GM13976 (cell line): ENCODE measurements at places on chromosomes 16 and 17.

GRCh38 chr16:87880117-87880696 lies 10.9 kb upstream of the SLC7A5 start:
- DNase-seq, result no peak

DNA sequence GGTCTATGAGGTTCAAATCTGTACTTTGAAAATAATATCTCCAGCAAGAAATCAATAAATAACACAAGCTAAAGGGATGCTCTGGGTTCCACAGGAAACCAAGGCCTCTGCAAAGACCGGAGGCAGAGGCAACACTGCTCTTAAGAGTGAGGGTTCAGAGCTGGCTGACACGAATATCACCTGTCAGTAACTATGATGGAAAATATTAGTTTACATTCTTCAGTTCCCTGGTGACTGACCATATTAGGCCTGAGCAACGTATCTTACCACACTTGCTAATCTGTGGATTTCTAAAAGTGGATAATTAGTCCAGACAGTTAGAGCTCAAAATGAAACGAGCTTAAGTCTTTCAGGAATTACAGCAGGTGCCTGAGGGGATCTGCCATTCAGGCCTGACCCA lies 459.3 kb downstream of the HS3ST3B1 start:
- DNase-seq, result peak; percentile 58

GRCh38 chr16:27550582-27550920 lies 607 bp downstream of the KATNIP start:
- no peak for DNase-seq

DNA sequence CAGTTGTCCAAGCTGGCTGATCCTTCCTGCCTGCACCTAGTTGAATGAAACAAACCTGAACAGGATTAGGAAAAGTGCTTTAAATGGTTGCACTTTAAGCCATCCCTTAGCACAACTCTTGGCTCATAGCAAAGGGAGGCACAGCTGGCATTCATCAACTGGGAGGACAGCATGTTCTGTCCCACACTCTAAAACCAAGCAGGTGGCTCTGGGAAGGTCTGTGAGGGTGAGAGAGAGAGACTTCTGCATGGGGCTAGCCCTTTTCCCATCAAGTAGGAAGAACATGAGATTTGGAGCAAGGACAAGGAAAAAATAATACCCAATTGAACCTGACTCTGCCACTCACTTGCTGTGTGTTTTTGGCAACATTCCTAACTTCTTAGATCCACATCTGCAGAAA lies 140.9 kb upstream of the CCL2 start:
- no peak for DNase-seq

- no peak for DNase-seq
Observed at GRCh38 chr16:50668368-50669008, 12.6 kb downstream of the SNX20 start.

- DNase-seq, result no peak
Observed at GRCh38 chr17:68805609-68806008, 149.6 kb downstream of the ABCA8 start.

GRCh38 chr16:47016700-47017133 lies 43.2 kb upstream of the DNAJA2 start:
- DNase-seq, result peak; percentile 79

GRCh38 chr17:79747508-79748294 lies 17.0 kb downstream of the ENPP7 start:
- no peak for DNase-seq

DNA sequence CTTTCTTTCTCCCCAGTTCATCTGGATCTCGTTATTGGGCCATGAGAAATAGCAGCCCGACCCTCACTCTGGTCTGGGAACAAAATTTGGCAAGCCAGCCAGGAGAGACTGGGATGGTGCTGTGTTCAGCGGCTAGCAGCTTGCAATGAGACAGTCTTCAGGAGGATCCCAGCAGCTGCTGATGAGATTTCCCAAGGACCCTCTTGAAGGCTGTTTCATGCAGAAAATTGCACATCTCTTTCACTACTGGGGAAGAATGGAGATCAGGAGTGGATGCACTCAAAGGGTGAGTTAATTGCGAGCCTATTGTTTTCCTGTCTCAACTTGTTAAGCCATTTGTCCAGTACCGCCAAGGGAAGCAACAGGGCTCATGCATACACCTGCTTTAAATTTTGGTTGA lies 5.5 kb upstream of the COIL start:
- no peak for DNase-seq
